Right forelimb (tissue), 1 donor: ENCODE measurements at places on chromosomes 5 and 9.

GRCh38 chr9:71962328-71962727 is 50.9 kb downstream of the C9orf85 start:
- no peak for DNase-seq

DNA sequence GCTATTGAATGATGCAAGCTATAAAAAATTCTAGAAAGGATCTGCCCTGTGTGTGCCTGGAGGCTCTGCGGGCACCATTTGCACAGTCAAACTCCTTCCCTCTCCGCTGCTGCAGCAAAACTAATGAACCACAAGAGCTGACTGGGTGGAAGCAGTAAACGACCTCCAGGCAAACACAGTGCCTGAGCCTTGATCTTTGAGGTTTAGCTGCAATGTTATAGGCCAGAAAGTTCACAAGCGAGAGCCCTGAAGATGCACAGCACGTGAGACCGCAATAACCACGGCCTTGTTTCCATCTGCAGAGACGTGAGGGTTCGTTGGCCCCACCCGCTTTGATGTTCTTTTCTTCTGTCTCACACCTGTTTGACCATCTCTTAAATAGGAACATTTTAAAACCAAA is 69.2 kb upstream of the S1PR3 start:
- DNase-seq, result no peak

DNA sequence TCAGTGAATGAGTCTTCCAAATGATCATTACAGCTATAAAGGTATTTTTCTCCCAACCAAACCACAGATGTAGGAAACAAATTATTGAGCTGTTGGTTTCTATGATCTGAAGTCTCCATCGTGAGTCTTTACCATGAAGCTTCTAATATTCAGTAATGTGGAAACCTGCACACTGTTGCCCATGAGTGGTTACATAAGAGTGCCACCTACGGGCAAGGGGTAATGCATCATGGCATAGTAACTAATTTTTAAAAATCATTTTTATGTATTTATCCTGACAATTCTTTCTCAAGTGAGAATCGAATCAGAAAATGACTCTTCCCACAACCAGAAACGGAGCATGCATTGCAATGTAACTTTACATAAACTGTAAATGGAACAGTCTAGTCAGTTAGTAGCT is 282.5 kb upstream of the SMARCA2 start:
- DNase-seq, result no peak

- DNase-seq, result no peak
Measured at GRCh38 chr5:120368923-120369715, 95.0 kb upstream of the PRR16 start.

DNA sequence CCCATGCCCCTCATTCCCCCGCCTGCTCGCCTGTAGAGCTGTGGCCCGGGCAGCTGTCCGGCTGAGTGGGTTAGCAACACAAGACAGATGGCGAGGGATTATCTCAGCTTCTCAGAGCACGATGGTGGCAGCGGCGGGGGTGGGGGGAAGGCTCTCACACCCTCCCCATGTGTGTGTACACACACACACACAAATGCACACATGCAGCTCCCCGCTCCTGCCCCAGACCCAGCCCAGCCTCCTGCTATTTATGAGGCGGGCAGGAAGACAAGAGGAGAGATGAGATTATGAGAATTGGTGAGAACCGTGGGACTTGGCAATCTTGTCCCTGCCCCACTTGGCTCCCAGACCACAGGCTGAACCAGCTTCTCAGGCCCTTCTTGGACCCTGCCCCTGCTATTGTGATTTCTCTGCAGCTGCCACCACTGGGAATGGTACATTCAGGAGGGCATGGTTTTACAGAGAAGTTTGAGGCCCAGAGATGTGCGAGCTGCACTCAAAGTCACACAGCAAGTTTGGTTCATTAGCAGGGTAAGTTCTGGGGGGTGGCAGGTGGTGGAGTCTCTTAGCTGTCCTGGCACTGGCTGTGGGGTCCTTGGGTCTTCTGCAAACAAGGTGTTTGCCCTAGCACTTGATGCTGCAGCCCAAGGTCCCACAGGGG is 51.0 kb upstream of the PSD2 start:
- peak; percentile 59 for DNase-seq
